ENCODE measurements at places on chromosomes 4 and X.

DNA sequence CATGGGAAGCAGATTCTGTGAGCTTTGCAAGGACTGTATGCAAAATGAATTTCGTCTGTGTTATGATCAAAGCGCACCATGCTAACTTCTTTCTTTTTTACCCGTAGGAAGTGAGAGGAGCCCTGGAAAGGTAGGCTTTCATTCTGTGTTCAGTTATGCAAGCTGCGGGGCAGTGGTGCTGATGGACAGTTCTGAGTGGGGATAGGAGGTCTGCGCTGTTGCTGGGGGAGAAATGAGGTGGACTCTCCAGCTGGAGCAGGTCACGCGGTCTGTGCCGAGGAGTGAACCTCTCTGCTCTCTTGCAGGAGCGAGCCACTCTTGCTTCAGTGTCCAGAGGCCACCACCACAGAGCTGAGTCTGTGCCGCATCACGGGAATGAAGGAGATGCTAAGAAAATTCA lies 4.5 kb downstream of the TRIML1 start:
- no peak for DNase-seq

GRCh38 chr4:154471032-154471431 lies 20.6 kb downstream of the DCHS2 start:
- no peak for DNase-seq

- no peak for DNase-seq
Measured at GRCh38 chr4:574346-575161, 1.5 kb downstream of the TMEM271 start.

DNA sequence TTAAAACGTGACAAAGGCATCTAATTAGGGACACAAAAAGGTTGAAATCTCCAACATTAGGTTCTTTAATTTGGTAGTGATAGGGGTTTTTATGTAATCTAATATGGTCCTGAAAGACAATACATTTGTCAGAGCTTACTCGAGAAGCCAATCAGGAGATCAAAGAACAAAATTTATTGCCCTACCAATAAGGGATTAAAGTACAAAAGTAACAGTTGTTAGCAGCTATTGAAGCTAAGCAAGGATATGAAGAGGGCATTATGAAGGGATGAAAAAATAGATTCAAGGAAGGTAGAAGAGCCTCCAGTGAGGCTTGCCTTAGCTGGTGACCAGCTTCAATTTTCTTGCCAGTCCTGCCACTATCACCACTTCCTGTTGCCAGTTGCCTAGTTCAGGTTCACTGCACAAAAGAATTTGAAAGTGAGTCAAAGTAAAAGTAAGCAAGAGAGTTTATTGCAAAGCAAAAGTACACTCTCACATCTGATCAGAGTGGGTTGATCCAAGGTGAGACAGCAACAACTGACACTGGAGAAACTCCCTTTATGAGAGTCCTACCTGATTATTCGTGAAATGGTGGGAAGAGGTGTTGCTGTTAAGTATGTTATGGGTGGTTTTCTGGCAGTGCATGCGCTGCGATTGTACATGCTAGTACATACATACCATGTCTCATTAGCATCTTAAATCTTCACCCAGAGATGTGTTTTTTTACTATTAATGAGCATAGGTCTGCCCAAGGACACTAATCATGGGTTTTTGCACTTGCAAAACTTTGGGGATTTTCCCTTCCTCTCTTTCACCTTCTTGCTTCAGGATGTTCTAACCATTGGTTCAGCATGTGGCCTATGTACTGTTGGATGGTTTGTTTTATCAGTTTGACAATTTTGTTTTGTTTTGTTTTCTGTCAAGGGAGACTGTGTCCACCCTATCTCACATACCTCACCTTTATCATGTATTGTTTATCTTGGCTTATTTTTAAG lies 263.2 kb upstream of the ITM2A start:
- no peak for DNase-seq

GRCh38 chrX:261167-261918 lies 19.8 kb upstream of the PLCXD1 start:
- peak; percentile 51 for DNase-seq

GRCh38 chr4:37890801-37891259 lies at the start of gene TBC1D1:
Gene TBC1D1, plus strand, starts transcription at chr4:37891084. Its CDS starts 11,012 bp downstream, at chr4:37902096.
- DNase-seq: peak; percentile 34

DNA sequence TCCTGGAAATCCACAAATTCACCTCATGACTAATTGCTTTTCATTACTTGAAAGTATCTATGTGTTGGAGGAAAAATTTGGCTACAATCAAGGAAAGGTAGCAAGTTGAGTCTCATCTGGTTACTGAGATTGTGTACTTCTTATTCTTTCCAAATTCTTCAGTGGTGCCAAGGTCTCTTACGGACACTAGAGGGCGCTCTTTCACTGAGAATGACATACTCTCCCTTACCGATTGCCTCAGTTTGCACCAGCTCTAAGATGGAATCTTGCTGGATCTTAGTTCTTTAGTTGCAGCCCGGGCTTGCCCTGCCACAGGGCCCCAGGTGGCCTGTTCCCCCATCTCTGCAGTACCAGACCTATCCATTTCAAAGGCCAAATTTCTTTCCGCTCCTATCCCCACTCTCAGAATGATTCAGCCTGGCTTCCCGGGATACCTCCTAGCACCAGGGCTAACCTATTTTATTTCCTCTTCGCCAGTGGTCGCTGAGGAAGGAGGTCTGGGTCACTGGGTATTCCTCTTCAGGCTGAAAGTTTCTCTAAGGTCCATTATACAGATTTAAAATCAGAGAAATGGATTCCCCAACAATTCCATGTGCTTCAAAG lies 24.6 kb upstream of the GPR50 start:
- DNase-seq: no peak

GRCh38 chr4:159018062-159018629 lies 84.7 kb upstream of the RAPGEF2 start:
- DNase-seq: peak; percentile 28

DNA sequence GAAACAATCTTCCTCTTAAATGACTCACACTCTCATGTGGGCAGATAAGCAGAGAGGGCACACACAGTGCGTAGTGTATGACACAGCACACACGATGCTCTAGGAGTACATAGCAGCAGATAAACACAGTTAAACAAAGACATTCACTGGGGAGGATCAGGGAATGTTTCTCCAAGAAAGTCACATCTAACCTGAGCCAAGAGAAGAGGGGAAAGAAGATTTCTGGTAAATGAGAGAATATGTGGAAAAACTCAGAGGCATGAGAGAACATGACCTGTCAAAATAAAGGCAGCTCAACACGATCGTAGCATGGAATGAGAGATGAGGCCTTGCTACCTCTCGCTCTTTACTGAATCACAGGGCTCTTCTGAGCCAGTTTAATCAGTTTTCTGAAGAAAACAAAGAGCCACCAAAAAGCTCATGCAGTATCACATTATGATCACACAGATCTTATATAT lies 251.0 kb downstream of the ANK2 start:
- peak; percentile 72 for DNase-seq

DNA sequence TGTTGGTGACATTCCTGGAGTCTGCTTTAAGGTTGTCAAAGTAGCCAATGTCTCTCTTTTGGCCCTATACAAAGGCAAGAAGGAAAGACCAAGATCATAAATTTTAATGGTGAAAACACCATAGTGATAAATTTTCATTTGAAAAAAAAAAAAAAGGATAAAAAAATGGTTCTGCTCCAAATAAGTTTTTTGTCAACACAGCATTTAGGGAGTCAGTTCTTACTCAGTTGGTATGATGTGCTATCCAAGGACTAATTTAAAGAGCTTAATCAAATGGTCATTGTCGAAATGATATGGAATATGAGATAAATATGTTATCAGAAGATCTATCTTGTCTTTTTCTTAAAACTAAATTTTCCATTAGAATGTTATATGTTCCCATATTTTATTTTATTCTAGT lies 83.9 kb downstream of the PCDH18 start:
- DNase-seq: no peak
